ENCODE measurements at places on chromosomes 5 and 9.

DNA sequence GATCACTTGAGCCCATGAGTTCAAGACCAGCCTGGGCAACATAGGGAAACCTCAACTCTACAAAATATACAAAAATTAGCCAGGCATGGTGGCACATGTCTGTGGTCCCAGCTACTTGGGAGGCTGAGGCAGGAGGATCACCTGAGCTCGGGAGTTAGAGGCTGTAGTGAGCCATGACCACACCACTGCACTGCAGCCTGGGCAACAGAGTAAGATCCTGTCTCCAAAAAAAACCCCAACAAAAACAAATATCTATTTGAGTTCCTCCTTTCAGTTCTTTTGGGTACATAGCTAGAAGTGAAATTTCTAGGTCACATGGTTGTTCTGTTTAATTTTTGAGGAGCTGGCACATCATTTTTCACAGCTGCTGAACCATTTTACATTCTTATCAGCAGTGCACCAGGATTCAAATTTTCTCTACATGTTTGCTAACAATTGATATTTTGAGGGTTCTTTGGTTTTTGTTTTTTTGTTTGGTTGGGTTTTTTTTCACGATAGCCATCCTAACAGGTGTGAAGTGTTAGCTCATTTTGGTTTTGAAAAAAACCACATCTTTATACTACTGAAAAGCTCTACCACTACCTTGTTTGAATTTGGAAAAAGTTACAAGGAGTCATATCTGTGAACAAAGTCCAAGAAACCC lies 176.9 kb upstream of the SLC12A2 start:
- no peak for DNase-seq

DNA sequence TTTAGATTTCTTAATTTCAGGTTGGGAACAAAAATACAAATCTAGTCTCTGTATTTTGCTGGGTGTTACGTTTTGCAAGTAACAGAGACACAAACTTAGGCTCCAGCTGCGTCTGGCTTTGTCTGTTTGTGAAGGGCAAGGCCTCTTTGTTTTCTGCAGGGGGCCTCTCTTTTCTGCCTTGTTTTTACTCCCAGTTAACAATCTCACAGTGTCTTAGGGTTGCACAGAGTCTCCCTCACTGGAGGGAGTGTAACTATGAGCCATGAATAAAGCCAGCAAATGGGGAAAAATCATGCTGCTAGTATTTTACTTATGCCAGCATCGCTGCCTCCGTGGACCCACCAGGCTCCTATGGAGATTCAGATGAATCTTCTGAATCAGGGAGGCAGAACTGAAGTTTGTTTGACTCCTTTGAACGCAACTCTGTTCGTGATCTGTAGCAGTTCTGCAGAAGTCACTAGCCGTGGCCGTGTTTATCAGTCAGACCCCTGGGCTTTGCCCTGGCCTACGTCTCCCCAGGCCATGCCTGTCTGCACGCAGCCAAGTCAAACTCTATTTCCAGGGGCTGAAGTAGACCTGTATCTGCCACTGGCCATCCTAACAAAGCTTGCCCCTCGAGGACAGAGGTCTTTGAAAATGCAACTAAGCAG lies 77.2 kb downstream of the ATP10B start:
- no peak for DNase-seq

DNA sequence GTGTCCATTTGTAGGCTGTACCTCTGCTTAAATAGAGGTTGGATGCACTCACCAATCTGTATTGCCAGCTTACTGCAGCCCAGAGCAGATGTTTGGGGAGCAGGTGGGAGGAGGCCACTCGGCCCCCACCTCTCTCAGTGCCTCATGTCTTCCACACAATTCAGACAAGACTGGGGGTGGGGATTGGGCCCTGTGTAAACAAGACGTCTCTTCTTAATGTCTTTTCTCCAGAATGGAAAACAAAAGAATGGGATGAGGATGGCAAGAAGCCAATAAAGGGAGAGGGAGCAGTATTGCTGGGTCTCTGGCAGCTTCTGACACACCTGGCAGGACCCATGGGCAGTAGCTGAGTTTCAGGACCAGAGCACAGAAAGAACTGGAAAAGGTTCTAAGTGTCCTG lies 64.9 kb downstream of the SIL1 start:
- DNase-seq: no peak

DNA sequence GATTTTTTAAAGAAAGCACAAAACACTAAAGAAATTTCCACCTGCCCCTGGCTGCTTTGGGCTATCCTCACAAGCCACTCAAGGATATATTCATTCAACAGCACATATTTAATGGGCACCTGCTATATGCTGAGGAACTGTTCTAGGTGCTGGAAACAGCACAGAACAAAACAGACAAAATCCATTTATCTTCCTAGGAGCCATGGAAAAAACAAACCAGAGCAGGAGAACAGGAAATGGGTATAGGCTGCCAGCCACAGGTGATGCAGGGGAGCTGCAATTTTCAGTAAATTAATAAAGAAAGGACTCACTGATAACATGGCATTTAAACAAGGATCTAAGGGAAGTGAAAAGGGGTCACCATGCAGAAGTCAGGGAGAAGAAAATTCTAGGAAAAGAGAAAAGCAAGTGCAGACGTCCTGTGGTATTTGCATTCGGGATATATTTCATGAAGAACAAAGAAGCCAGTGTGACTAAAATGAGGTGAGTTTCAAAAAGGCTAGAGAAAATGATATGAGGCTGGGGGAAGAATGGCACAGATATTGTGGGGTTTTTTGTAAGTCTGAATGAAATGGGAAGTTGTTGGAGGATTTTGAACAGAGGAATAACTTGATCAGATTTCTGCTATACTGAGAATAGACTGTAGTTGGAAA lies 152.2 kb downstream of the ADAMTSL1 start:
- no peak for DNase-seq

- no peak for DNase-seq
Observed at GRCh38 chr9:117153021-117153420, 261.8 kb downstream of the ASTN2 start.

DNA sequence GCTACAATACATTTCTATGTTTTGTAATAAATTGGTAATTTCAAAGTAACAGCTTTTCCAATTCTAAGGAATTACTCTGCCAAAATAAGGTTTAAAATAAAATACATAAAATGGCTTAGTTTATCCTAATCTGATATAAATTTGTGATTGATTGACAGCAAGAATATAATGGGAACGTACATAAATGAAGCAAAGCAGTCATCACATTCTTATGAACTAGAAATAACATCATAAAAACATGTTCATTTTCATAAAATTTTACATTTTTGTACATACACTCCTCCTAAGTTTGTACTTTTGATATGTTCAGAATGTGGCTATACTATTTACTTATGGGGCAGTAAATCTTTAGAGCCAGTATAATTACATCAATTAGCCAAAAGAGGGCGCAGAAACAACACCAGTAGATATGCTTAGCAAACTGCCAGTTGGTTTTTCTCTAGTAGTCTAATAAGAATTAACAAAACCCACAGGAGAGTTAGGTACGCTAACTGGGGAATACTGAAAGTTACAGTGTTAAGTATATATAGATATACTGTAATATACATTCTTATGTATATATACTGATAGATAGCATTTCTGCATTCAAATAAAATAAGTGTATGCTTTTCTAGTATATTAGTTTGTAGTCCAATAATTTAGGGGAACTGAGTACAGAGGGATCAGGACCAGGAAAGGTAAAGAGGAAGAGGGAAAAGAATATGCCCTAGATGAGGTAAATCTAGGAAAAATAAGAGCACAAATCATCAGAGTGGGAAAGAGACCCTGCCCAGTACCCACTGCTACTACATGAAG lies 76.8 kb downstream of the ZDHHC21 start:
- no peak for DNase-seq
